GM04503 (cell line): ENCODE measurements at places on chromosomes 1 and 21.

- DNase-seq, result no peak
These were observed 9.1 kb upstream of the SH3D21 start for GRCh38 chr1:36297062-36297461.

- peak; percentile 18 for DNase-seq
These were observed 705 bp downstream of the UROD start for GRCh38 chr1:45012639-45013278.

- peak; percentile 27 for DNase-seq
These were observed 284.6 kb downstream of the PTBP2 start for GRCh38 chr1:97006044-97006661.

- DNase-seq, result no peak
These were observed 28.4 kb upstream of the AHCTF1 start for GRCh38 chr1:246959944-246960693.
